ENCODE measurements at places on chromosomes 4 and X.
A peak's percentile ranks its signal among the peaks of the same experiment; 100 is the strongest.

DNA sequence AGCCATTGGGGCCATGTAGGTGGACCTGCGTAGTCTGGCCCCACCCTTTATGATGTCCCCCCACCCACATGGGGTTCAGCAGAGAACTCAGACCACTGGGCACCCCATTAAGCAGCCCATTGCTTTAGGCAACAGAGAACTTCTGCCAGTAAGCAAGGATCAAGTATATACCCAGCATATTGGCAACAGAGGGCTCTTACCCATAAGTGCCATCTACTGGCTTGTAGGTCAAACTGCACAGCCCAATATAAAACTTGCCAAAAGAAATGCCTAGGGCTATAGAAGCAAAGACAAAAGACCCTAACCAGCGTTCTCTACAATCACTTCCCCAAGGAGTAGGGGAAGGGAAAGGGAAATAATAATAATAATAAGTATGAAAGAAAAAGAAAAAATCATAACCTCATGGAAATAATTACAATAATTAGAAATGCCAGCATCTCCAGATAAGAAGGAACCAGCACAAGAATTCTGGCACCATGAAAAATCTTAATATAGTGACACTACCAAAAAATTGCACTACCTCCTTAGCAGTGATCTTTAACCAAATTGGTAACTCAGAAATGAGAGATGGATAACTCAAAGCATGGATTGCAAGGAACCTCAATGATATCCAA lies 1090.7 kb downstream of the FAT4 start:
- peak; percentile 20 for DNase-seq

GRCh38 chrX:78957768-78958130 lies 12.6 kb downstream of the P2RY10 start:
- DNase-seq, result no peak

- DNase-seq, result no peak
These were observed 65.3 kb upstream of the CCSER1 start for GRCh38 chr4:90061881-90062280.

GRCh38 chrX:2485789-2486345 lies 14.9 kb downstream of the DHRSX start:
- DNase-seq, result no peak

DNA sequence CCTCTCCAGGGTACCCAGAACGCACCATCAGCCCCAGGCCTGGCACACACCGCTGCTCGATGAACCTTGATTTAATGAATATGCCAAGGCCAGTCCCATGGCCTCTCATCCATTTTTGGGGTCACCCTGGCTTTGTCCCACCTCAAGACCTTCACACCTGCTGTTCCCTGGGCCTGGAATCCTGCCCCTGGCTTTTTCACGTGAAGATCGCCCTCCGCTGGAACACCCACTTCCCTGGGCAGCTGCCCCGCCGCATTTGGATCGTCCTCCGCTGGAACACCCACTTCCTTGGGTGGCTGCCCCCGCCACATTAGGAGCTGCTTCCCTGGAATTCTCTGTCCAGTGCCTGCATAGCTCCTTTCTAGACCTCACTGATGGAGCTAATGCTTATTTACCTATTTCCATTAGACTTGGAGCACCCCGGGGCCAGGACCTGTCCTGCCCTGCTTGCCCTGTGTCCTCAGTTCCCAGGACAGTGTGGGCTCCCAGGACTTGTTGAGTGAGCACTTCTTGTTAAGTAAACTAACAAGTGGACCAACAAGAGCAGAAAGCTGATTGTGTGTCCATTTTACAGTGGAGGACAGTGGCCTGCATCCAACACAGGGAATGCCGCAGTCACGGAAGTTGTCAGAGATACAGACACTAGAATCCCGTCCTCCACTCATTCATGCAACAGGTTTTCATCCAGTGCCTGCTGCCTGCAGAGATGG lies 12.5 kb downstream of the BLOC1S4 start:
- DNase-seq, result no peak

- DNase-seq, result no peak
These were observed 143.9 kb downstream of the BCOR start for GRCh38 chrX:39953879-39954278.

DNA sequence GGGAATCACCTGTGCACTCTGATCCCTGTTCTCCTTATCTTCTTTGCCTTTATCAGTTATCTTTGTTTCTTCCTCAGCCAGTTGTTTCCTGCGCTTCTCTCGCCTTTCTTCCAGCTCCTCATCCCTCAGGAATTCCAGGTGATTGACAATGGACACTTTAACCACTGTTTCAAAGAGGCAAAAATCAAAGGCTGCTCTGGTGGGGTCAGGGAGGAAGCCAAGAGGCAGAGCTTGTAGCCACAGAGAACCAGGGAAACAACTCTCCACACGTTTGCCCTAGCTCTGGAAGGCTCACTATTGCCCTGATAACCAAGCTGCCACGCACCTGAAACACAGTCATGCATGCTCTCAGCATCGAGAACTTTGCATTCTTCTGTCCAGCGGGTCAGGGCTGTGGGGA lies 124.5 kb upstream of the HSD17B10 start:
- no peak for DNase-seq

DNA sequence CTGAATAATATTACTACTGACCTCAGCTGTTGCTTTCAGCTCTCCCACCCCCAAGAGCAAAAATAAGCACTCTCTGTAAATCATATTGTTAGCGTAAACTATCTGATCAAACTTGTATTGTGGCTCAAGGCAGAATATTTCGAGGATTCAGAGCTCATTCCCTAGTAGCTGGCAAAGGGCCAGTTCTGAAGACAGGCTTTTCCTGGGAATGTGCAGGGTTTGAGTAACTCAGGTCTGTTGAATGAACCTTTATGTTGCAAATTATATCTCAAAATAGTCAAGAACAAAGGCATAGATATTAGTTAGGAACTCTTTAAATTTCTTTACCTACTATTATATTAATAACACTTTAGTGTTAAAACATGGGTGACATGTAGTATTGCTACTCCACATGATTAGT lies 454.9 kb downstream of the CCSER1 start:
- no peak for DNase-seq

- DNase-seq, result no peak
These were observed 1005.9 kb upstream of the PABPC4L start for GRCh38 chr4:135207531-135207930.

GRCh38 chr4:58063404-58064160 lies 953.4 kb upstream of the IGFBP7 start:
- no peak for DNase-seq

- no peak for DNase-seq
These were observed 89.5 kb downstream of the GLRA3 start for GRCh38 chr4:174739576-174739975.

DNA sequence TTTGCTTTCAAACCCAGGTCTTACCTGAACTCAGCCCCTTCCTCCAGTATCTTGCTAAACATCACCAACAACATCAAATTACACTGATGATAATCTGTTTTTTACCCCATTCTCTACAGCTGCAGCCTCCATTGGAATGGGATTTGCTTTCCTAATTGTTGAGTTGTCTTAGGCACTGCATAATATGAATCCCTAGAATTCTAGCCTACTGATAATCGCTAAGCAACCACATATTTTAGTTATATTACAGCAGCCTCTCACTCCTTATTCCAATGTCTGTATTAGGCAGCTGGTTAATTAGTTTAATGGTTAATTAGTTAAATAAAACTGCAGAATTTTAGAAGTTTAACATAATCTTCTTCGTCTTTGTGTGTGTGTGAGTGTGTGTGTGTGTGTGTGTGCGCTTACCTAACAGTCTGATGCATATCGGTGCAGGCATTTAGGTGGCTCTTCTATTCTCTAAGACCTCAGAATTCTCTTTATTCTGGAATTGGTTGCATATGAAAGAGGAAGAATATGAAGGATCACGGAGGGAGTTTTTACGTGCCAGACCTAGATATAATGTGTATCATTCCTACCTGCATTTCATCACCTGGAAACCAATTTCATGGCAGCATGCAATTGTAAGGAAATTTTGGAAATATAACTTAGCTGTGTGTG lies 5.3 kb upstream of the COMMD8 start:
- DNase-seq, result no peak

DNA sequence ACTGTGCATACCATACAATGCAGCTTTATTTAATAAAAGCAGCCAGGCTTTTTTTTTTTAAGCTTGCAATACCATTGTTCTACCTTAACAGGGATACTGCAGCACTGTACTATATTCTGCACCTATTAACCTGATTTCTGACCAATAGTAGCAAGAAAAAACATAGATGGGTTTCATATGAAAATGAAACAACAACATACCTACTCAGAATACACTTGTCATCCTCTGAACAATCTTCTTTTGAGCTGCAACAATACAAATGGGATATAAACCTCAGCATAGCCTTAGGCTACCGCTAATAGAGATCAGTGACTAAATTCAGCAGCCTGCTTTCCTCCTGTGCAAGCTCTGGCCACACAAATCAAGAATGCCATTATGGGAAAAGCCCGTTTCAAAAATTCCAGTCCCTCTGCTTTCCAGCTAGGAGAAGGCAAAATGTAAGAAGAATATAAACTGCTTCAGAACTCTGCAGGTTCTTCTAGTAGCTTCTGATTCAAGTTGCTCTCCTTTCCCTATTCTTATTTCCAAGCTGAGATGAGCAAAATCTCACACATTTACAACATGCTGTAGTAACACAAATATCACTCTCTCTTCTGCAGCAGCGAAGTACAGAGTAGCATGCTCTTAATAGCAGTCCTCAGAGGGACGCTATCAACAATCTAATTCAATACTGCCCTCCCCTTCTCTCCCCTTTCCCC lies 143.4 kb downstream of the KLHL13 start:
- DNase-seq, result no peak

GRCh38 chr4:182022909-182023308 lies 220.3 kb upstream of the TENM3 start:
- no peak for DNase-seq

DNA sequence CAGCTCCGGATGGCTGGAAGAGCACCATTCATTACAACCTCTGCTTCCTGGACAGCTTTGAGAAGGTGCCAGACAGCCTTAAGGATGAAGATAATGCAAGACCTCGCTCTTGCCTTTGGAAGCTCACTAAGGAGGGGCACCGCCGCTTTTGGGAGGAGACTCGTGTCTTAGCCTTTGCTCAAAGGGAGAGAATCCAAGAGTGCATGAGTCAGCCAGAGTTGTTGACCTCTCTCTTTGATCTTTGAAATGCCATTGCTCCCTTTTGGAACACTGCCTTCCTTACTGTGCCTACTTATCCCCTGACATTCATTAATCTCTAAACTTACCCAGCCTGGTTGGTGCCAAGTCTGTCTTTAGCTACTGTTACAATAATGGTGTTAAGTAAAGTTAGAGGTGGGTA lies 1.2 kb downstream of the FOXR2 start:
- no peak for DNase-seq

- no peak for DNase-seq
These were observed 15.8 kb upstream of the RGS12 start for GRCh38 chr4:3276986-3277385.

DNA sequence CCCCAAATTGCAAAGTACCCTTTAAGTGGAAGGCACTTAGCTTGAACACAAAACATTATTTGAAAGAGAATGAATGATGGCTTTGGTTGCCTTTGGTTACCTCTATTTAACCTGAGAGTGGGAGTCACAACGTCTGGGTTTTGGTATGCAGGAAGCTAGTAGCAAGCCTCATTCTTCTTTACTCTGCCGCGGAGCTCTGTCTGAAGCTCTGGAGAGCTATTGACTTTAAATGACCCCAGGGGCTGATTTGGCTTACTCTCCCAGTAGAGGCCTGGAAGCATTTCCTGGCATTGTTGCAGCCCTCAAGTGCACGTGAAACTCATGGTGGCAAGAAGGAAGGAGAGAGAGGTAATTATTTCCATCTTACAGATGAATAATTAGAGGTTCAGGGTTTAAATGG lies 81.8 kb upstream of the MAGEA4 start:
- peak; percentile 13 for DNase-seq

DNA sequence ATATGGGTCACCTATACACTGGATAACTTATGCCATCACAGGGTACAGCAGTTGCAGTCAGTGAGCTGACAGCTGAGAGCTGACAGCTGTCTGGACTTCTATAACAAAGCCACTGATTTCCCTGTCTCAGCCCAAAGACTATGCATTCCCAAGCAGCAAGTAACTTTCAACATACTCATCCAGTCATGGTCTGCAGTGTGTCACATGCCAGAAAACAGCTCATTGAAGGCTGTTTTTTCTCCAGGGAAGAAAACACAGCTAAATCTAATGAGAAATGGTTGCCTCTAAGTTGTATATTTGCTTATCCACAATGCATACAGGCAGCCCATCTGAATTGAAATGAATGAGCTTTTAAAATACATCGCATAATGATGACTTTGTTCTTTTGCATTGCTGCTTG lies 6.3 kb downstream of the KIAA1210 start:
- DNase-seq, result no peak

GRCh38 chrX:13123857-13124345 lies 79.5 kb upstream of the FAM9C start:
- no peak for DNase-seq

GRCh38 chr4:8377103-8378075 lies 63.1 kb downstream of the ACOX3 start:
- no peak for DNase-seq

DNA sequence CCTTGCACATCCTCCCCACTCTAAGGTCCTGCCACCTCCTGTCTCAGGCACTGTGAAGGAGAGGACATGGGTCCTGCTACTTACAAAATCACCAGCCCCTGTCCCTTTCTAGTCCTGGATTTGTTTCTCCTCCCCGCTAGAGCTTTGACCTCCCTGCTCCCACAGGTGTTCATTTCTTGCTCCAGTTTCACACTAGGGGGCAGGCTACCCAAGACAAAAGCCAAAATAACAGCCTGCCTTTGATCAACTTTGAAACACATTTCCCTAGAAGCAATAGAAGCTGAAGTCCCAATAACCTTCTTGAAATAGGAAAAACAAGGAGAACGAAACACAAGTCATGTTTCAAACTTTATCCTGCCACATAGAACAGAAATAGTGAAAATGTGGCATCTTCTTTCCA lies 164.4 kb downstream of the QDPR start:
- peak; percentile 61 for DNase-seq

- no peak for DNase-seq
These were observed 74.4 kb upstream of the DYNLT3 start for GRCh38 chrX:37921758-37922157.

All from iPS-NIHi11 (cell line).